ENCODE measurements at places on chromosomes 6 and 20. TPM values are rescaled to one million over a fixed set of nuclear protein-coding genes. Genes with fewer than 3 reads are reported as not detected.

Gene OR12D2
- total RNA-seq, result not detected

Gene CTCFL
- total RNA-seq, result not detected

Gene WFDC13
- not detected for total RNA-seq

Gene SRMS
- total RNA-seq, result not detected

Gene SLC17A1
- total RNA-seq, result not detected

Gene HTR1E
- total RNA-seq, result not detected

Gene ZBTB12
- total RNA-seq, result 1.9 TPM

Gene ENPP1
- not detected for total RNA-seq

Gene PAK1IP1
- 11.1 TPM for total RNA-seq

Gene EYS
- total RNA-seq, result not detected

- DNase-seq, result peak; percentile 67
Measured at GRCh38 chr6:46170357-46171289, at the start of gene ENPP5. ENPP5 (minus strand) TSS chr6:46170980; CDS start chr6:46168262, 2,718 bp downstream.

DNA sequence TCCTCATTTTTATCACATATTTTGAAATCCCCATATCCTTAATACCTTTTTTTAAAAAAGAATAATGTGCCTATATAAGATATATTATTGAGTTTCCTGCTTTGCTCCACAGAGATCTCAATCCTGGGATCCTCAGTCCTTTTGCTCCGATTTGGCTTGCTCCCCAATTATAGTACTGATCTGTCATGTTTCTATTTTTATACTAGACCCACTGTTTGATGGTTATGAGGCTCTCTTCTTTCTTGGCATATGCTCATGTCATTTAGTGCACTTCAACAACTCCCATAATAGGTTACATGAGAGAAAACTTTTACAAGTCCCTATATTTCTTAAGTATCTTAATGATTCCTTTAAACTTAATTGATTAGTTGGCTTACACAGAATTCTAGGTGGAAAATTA is 958.5 kb upstream of the EPHA7 start:
- no peak for DNase-seq

DNA sequence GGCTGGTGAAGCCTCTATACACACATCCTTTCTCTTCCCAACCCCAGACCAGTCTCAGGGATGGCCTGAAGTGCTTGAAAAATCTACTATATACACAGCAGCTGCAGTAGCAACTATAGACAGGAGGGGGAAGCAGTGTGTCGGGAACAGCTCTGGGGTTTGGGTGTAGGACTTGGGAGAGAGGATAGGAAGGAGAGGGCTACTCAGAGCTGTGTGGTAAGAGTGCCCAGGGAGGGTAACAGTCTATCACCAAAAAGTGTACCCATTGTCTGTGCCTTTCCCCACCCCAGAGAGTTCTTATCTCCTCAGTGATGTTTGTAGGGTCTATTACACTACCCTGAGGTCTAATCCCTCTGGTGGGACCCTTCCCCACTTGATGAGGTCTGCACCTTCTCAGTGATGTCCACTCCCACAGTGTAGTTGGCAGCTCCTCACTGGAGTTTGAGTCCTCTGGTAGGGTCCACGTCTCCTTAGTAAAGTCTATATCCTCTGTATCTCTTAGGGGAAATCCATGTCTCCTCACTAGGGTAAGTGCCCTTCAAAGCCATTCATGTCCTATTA is 1.5 kb upstream of the GGT7 start:
- peak; percentile 54 for DNase-seq

DNA sequence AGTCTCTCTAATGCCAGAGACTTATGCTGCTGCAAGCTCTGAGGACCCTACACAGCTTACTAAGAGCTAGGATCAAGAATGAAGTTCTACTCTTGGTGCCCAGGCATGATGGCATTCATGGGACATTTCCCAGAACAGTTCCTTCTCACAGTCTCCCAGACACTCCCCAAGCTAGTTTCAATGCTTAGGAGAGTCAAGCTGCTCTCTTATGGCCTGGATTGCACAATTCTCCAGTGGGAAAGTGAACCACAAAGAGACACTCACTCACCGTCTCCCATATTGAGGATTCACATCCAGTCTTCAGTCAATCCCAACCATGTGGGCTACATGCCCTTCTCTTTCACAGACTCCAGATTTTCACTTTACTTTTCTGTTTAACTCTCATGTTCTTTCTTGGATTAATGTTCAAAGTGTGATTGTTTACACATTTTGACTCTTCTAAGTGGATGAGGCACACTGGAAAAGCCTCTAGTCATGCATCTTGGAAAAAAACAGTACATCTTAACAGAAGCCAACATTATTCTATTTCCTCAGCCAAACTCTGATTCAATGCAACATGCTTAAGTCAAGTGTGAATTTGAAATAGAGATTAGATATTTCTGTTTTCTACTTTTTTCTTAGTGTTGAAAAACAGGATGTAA is 447.8 kb upstream of the BTBD3 start:
- DNase-seq, result no peak

DNA sequence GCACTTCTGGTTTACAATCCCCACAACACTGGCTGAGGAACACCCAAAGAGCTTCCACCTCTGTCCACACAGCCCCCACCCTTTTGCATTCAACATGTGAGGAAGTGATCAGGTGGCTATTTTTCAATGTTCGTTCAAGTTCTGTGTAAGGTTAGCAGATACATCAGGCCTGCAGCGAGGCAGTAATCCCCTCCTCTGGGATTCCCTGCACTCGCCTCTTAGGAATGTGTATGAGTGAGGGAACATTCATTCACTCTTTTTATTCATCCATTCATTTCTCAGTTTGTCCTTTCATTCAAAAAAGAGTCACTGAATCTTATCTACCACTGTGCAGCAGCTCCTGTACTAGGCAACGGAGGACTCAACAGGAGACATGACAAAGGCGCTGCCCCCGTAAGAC is 236.4 kb upstream of the PRDM1 start:
- no peak for DNase-seq

DNA sequence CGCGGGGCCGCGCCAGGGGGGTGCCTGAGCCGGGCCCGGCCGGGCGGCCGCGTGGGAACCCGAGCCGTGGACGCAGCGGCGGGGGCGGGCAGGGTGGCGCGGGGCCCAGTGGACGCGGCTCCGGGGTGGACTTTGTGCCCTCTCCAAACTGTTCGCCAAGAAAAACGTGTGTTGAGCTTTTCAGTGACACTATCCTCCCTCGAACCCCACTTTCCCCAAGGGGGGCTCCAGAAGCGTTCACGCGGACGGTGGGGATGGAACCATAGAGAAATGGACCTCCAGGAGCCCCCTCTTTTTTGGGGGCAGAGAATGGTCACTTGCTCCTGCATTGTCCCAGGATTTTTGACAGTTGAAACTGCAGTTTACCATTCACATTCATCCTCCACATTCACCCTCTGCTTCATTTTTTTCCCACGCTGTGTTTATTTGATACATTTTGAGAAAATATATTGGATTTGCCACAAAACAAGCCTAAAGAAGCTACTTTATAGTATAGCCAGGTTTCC is 2.9 kb upstream of the HIVEP1 start:
- no peak for DNase-seq

GRCh38 chr6:27163834-27164233 is 83.7 kb upstream of the PRSS16 start:
- DNase-seq, result no peak

DNA sequence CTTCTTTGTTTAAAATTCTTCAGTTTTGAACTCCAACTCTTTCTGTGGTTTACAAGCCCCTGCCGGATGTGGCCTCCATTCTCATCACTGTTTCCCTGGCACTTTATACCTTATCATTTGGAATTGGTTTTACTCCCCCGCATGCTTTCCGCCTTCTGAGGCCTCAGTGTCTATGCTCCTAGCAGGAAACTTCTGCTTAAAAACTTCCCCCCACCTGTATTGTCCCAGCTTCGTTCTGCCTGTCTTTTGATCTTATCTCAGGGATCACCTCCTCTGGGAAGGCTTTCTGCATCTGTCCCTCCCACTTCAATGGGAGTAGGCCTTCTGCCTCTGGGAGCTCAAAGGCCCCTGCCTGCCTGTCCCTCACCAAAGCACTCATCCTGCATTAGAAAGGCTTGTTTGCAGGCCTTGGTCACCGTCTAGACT is 3.4 kb upstream of the ANGPT4 start:
- DNase-seq, result no peak

GRCh38 chr20:10761232-10761631 is 87.4 kb upstream of the JAG1 start:
- DNase-seq, result no peak

- no peak for DNase-seq
Measured at GRCh38 chr6:9316831-9317230, 881.5 kb upstream of the SLC35B3 start.

- no peak for DNase-seq
Measured at GRCh38 chr20:41299899-41300298, 17.6 kb downstream of the ZHX3 start.

DNA sequence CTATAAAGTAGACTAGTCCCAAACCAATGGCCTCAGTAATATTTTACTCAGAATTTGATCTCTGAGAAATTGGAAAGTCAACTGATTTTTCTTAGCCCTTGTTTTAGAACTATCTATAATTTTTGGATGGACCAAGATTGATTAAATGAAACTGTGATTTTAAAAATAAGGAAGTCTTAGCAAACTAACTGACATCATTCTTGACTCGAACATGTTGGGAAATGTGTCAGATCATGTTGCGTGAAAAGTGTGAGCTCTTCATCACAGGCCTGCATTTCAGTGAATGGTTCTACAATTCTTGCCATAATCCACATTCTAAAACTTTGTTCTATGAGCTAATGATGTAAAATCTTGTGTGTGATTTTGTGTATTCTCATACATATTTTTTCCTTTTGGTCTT is 11.0 kb downstream of the TNFAIP3 start:
- DNase-seq, result no peak

GRCh38 chr20:24034820-24035219 is 46.2 kb upstream of the GGTLC1 start:
- no peak for DNase-seq

DNA sequence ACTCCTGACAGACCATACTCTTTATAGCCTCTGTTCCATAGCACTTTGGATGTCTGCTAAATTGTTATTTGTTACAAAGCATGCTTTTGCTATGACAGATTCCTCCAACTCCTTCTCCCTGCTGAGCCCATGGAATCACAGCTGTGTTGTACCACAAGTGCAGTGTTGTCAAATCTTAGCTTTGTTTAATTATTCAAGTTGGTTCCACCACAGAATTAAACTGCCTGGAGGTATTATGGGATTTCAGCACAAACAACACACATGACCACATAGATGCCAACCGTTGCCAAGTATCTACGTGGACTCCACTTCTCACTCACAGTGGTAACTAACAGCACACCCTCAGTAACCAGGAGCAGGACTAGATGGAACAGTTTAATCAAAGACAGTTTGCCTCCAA is 32.7 kb upstream of the MARCKS start:
- no peak for DNase-seq

GRCh38 chr6:95325916-95326315 is 251.4 kb upstream of the MANEA start:
- DNase-seq, result no peak

DNA sequence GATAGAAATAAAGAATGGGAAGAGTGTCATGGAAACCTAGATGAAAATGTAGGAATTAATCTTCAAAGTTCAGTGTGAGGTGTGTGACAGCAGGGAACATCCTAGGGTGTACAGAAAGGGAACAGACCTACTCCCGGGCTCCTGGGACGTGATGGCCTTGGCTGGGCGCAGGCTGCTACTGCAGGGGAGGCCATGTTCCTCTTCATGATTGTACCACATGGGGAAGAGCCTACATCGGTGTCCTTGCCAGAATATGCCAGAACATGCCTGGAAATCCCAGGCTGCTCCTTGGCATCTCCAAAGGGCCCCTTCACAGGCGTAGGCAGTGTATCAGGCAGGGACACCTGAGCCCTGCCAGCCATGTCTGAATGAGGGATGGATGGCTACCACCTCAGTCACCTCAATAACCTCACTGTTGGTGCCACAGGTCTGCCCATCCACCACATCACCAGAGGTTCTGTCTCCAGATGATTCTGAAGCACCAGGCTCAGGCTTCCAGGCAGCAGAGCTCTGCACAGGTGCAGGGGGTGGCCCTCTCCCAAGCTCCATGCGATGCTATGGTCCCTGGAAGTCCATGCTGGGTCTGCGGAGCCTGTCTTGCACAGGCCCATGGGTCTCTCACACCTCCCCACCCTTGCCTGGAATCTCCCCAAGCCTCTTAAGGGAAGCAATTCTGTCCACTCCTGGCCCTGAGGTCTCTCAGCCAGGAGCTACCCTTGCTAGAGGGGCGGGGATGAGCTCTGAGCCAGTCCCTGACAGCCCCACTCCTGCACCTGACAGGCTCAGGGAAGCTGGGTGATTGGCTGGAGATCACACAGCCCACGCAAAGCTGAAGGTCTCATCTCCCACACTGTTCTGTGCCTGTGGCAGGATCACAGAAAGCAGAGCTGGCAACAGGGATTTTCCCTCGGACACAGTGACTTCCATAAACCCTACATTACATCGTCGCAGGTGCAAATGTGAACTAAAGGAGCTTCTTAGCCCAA is 20.2 kb downstream of the RAMACL start:
- no peak for DNase-seq

DNA sequence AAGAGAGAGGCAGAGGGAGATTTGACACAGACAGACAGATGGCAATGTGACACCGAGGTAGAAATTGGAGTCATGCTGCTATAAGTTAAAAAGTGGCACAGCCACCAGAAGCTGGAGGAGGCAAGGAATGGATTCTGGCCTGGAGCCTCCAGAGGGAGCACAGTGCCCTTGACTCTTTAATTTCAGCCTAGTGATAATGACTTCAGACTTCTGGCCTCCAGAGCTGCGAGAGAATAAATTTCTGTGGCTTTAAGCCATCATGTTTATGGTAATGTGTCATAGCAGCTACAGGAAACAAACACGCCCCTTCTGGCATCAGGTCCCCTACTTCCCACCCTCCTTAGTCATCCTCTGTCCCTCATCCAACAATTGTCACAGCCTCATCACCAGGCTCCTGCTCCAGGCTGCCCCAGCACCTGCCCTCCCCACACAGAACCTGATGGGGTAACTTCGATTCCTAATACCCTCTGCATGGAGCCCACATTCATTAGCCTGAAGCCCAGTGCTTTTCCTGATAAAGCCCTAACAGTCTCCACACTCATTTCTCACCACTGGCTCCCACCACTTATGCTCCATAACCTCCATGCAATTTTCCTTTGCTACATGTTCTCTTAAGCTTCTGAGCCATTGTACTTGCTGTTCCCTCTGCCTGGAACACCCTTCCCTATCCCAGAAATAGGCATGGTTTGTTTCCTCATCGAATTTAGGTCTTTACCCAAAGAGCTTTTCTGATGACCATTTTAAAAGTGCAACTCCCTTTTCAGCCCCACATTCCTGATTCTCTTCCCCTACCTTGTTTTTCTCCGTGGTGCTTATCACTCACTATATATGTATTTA is 69.7 kb upstream of the TOX2 start:
- no peak for DNase-seq

- DNase-seq, result peak; percentile 72
Measured at GRCh38 chr20:4814696-4815252, 93.1 kb downstream of the PRND start.

GRCh38 chr20:967796-968742 is 34.0 kb downstream of the RSPO4 start:
- DNase-seq, result no peak

DNA sequence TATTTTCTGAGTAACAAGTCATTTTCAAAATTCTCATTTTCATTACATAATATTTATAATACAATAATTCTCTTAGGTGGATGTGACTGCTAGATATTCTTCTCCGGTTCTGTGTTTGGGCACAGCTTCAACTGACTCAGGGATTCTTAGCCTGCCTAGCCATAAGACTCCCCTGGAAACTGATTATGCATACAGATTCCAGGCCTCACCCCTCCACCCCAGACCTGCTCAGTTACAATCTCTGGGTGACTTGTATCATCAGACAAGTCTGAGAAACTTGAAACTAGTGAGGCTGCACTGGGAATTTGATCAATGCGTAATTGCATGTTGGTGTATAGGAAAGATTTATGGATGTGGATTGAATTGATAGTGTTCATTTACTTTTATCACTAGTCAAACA is 25.4 kb downstream of the FLRT3 start:
- no peak for DNase-seq

Data from activated naive CD8-positive, alpha-beta T cell treated with anti-CD3 and anti-CD28 coated beads, Interleukin-2, amount 10 ng/mL, durations not matched to agents 7 days and 5 days (primary cell).